Osteoblast (primary cell): ENCODE measurements at places on chromosomes 1 and 21.

- DNase-seq = no peak
Observed at GRCh38 chr1:3516911-3517675, 62.6 kb downstream of the ARHGEF16 start.

DNA sequence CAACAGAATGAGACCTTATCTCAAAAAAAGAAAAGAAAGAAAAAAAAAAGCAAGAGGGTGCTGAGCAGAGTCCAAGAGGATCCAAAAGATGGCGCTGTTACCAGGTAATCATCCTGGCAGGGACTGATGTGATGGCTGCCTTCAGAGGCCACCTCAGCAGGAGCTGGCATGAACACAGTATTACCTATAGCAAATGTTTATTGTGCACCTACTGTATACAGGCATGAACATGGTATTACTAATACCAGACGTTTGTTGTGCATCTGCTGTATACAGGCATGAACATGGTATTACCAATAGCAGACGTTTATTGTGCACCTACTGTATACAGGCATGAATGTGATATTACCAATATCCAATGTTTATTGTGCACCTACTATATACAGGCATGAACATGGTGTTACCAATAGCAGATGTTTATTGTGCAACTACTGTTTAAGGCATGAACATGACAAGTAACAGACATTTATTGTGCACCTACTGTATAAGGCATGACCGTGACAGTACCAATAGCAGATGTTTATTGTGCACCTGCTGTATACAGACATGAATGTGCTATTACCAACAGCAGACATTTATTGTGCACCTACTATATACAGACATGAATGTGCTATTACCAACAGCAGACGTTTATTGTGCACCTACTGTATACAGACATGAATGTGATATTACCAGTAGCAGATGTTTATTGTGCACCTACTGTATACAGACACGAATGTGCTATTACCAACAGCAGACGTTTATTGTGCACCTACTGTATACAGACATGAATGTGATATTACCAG, 115.1 kb upstream of the TMEM51 start:
- no peak for DNase-seq

GRCh38 chr1:3653286-3653618, 936 bp downstream of the TP73 start:
- no peak for DNase-seq

DNA sequence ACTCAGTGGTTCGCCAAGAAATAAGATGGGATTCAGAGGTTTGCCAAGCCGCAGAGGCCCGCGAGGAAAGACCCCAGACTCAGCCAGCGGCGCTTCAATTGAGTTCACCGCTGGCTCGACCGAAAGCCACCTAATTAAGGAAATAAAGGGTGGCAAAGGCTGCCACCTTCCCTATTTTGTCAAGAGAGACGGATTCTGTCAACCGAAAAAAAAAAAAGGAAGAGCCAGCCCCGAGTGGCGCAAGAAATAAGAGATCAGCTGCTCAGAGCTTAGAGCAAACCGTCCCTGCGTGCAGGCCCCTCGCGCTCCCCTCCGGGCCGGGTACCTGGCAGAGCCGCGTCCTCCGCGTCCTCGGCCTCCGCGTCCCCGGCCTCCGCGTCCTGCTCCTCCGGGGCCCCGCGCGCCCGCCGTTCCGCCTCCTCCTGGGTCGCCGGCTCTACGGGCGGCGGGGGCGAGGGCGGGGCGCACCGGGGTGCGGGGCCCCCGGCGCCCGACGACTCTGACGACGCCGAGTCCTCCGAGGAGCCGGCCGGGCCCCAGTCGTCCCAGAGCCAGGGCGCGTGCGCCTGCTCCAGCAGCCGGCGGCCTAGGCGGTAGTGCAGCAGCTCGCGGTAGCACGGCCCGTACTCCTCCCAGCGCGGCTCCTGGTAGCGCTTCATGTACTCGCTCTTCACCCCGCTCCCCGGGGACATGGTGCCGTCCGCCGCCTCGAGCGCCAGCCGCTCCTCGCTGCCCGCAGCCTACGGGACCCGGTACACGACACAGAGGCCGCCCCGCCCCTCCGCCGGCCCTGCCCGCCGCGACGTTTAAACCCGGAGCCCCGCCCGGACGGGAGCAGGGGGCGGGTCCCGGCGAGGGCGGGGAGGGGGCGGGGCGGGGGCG, 832 bp downstream of the CCSAP start:
- peak; percentile 96 for DNase-seq

- peak; percentile 92 for DNase-seq
Observed at GRCh38 chr1:155320661-155321617, at the start of gene RUSC1. Gene RUSC1 (plus strand): TSS chr1:155320894. CDS start chr1:155321774, 880 bp downstream.
